HT-29 (cell line): ENCODE measurements at places on chromosomes 6 and 20.
A peak's percentile ranks its signal among the peaks of the same experiment; 100 is the strongest.

GRCh38 chr20:64032706-64033624 lies 3.0 kb upstream of the C20orf204 start:
- no peak for DNase-seq

DNA sequence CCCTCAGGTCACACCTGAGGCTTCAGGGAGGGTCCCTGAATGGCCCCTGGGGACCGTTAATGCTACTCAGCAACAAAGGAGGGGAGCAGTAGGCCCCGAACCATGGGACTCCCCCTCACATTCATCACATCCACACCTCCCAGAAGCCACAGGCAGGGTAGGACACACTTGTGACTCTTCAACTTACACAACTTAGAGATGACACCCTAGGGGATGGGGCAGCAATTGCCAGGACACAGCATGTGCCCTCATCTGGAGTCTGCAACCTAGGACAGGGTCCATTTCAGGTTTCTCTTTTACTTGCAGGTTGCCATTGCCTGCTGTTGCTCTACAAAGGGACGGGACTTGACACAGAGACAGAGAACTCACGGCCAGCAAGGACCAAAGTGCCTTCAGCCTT lies 770 bp downstream of the ULBP3 start:
- DNase-seq, result no peak

DNA sequence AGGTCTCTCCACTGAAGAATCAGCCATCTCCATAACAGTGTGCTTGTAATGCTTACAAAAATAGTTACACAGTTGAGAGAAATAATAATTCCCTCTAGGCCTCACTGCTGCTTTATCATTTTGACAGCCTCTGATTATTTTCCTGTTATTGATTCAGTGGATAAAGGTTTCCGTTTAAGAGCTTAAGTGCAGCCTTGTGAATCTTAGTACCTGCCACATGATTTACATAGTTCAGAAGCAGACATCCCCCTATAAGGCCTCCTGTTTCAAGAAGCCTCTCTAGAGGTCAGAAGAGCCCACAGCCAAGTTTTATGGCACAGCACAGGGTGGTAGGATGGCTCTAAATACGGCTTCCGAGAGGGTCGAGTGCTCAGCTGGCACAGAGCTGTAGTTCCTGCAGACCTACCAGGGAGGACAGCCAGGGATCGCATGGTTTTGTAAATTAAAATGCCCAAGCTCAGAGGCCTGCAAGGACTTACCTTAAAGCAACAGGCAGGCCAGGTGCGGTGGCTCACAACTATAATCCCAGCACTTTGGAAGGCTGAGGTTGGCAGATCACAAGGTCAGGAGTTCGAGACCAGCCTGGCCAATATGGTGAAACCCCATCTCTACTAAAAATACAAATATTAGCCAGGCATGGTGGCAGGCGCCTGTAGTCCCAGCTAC lies 17.6 kb upstream of the PYGB start:
- DNase-seq, result peak; percentile 50

- no peak for DNase-seq
Measured at GRCh38 chr6:72350296-72350881, 271.5 kb upstream of the KCNQ5 start.

GRCh38 chr6:131586543-131586942 lies 13.5 kb downstream of the ARG1 start:
- no peak for DNase-seq

DNA sequence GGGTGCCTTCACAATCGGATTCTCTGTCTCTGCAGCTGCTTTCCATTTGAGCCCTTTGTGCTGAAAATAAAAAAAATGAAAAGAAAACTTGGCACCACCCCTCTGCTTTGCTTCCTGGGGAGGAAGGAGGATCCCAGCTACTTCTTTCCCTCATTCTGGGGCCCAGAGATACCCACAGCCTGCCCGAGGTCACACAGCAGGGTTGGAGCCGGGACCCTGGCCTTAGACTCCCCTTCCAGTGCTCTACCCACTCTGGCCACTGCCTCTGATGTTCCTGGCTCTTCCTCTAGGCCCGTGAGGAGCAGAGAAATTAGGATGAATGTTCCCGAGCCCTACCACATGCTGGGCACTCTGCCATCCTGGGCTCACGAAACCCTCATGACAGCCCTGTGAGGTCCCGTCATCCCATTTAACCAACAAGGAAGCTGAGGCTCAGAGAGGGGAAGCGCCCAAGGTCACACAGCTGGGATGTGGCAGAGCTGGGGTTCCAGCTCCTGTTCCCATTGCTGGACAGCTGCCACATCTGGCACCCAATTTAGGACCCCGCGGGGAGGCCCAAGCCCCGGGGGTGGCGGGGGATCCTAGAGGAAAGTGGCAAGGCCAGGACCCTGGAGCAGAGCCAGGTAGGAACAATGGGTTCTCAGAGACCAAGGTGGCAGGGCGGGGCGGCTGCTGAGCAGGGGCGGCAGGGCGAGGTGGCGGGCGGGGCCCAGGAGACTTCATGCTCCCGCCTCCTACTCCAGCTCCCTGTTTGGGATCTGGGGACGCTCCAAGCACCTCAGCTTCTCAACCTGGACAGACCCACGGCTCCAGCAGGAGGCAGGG lies 76.6 kb downstream of the CEBPB start:
- DNase-seq, result peak; percentile 99

DNA sequence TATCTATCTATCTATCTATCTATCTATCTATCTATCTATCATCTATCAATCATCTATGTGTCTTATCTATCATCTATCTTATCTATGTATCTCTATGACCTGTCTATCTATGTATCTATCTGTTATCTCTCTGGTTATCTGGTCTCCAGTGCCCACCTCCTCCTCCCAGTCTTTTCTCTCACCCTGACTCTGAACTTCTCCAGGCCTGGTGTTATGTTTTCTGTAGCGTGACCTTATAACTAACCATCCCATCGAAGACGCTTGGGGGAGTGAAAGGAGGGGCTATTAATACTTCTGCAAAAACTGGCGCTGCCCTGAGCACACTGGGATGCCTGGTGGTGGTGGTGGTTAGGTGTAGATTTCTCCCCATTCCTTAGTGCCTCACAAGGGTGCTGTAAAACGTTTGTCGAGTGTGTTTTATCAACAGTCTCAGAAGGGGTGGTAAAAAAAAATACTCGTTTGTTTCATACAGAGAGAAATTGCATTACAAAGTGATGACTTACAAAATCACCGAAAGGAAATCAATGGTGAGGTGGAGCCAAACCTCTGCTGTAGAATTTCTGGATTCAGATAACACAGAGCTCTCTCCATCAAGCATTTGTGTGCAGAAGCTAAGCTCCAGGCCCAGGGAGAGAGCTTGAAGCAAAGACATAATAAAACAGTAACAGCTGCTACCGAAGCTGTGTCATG lies 156.2 kb downstream of the BCAS1 start:
- no peak for DNase-seq

- DNase-seq, result no peak
Measured at GRCh38 chr20:53597521-53598120, 4.0 kb upstream of the ZNF217 start.

GRCh38 chr20:61620174-61620573 lies 368.1 kb downstream of the CDH4 start:
- no peak for DNase-seq

- peak; percentile 97 for DNase-seq
Measured at GRCh38 chr6:45445749-45446549, 68.2 kb upstream of the SUPT3H start.

GRCh38 chr6:151240791-151241642 lies 1.2 kb downstream of the AKAP12 start:
- no peak for DNase-seq

DNA sequence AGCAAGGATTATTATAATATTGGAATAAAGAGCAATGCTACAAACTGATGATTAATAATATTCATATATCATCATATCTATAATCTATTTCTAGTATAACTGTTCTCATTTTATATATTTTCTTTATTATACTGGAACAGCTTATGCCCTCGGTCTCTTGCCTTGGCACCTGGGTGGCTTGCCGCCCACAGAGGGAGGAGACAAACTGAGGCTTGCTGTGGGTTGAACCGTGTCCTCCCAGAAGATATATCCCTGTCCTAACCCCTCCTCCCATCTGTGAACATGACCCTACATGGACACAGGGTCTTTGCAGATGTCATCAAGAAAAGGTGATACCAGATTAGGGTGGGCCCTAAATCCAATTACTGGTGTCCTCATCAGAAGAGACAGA lies 4.7 kb downstream of the RNASET2 start:
- no peak for DNase-seq

DNA sequence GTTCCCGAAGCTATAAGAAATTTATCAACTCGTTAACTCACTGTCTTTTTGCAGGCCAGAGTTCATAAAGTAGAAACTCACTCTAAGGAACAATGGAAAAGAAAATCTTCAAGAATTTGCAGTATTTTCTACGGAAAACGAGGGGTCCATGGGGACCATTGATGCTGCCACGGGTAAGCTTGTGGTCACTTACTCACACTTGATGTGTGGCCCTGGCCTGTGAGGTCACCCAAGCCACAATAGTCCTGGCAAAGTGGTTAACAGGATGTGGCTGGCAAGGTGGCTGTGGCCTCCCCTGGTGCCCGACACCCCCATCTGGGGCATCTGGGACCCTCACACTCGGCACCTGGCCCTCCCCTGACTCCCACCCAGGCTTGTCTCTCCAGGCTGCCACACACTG lies 123.4 kb downstream of the C6orf118 start:
- DNase-seq, result no peak

DNA sequence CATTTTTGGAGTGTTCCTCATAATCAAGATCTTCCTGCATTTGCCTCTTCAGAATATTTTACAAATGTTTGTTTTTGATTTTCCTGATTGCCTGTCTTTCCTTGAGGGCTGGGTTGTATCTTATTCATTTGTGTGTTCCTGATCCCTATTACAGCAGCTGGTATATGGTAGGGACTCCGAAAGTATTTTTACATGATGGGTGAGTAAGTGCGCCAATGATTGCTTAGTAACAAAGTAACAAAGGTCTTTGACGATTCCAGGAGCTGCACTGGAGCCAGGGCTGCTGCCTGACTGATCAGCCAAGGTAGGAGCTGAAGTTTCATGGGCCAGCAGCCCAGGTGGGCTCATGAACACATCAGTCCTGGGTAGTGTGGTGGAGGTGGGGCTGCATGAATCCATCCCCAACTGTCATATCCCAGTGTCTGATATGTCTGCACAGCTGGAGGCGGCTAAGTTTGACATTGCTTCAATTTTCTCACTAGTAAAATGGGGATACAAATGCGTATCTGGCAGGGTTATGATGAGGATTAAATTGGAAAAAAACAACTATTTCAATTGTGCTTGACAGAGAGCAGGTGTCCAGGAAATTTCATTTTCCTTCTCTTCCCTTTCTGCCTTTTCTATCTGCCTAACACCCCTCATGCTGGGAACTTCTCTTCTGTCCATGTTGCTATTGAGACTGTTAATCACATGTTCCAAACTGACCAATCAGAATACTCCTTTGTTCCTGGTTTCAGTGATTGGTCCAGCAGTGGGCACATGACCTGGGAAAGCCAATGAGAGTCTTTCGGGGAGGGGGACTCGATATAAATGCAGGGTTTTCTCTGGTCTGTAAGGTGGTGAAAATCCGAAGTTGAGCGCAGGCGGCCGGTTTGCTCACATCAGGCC lies 90.7 kb downstream of the CDH26 start:
- DNase-seq, result no peak

DNA sequence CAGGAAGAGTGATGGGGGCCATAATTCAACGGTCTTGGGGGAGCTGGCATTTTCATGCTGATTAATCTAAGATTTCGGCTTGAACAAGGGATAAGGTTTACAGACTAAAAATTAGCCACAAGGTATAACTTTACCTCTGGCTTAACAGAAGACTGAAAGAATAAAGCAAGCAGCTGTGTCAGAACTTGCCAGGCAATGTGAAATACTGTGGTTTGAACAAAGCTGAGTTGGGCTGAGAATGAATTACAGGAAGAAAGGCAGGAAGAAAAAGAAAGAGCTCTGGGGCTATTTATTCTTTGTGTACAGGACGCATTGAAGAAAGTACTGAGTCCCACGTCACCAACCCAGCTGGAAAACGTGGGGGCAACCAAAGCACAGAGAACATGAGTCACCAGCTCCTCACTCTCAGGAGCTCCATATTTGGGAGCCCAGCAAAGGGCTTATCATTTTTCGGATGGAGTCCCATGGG lies 121.5 kb upstream of the NEDD9 start:
- DNase-seq, result no peak

- DNase-seq, result no peak
Measured at GRCh38 chr20:41587956-41588355, 30.2 kb downstream of the CHD6 start.

GRCh38 chr6:166419717-166420116 lies 37.0 kb upstream of the MPC1 start:
- no peak for DNase-seq

- peak; percentile 25 for DNase-seq
Measured at GRCh38 chr6:140463312-140463710, 1088.9 kb upstream of the CITED2 start.

- no peak for DNase-seq
Measured at GRCh38 chr6:72740135-72740534, 118.3 kb downstream of the KCNQ5 start.

DNA sequence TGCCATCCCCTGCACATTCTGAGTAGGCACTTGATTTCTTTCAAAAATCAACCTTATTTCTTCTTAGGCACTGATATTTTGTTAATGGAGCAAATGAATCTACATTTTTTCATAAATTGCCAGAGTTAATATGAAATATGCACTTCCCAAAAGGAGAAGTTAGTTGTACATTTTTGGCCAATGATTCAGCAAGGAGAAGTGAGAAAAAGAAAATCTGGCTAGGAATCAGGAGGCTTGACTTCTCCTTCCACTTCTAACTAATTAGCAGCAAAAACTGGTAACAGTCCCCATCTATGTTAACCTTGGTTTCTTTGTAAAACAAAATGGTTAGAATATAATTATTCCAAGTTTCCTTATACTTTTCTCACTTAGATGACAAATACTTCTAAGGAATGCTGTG lies 7.0 kb upstream of the DSE start:
- DNase-seq, result no peak

GRCh38 chr20:32670773-32671455 lies 2.8 kb downstream of the C20orf203 start:
- no peak for DNase-seq

- no peak for DNase-seq
Measured at GRCh38 chr6:73180076-73180738, 45.1 kb downstream of the KHDC1L start.

DNA sequence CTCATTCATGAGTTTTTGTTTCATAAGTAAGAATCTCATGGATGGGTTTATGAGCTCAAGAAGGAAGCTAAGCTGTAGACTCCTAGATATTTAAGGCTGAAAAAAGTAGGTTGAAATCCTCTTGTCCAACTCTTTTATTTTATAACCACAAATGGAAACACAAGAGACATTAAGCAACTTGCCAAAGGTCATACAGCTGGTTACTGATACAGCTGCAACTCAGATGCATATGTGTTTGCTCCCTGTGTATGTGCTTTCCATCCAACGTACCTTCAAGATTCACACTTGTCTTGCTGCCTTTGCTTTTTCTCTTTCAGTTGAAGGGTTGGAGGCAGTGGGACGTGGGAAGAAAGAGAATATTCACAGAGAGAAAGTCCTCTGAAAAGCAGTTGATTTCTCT lies 153.5 kb upstream of the STMND1 start:
- no peak for DNase-seq
